ENCODE measurements at places on chromosomes 5 and 9.

- DNase-seq, result no peak
Observed at GRCh38 chr9:89841456-89841855, 236.6 kb downstream of the GADD45G start.

- no peak for DNase-seq
Observed at GRCh38 chr5:14503017-14503680, 78.4 kb upstream of the OTULINL start.

DNA sequence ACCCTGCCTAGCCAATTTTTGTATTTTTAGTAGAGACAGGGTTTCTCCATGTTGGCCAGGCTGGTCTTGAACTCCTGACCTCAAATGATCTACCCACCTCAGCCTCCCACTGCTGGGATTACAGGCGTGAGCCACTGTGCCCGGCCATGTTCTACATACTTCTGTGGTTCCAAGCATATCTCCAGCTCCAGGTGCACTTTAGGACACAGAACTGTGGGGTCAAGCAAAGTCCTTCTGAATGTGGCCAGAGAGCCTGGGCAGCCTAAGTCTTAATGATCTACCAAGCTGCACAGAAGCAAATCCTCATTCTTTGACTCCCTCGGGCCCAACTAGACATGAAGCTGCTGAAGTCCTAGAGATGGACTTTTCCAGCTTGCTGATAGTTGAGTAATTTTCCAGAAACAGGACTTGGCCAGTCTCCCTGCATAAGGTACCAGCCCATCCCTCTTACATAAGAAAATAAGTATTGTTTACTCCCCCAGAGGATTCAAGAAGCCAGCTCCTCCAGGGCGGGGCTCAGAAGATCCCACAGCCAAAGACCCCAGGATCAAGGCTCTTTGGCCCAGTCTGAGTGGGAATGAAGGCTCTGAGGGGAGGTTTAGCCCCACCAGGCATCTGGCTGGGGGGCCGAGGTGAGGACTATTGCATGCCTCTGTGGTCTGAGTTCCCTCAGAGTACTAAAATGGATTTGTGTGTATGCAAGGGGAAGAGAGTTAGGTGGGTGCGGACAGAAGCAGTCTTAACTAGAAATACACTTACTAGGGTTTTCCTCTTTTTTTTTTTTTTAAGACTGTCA is 8.7 kb downstream of the CLTB start:
- DNase-seq, result no peak

- no peak for DNase-seq
Observed at GRCh38 chr5:61600945-61601511, 269.0 kb downstream of the ZSWIM6 start.

DNA sequence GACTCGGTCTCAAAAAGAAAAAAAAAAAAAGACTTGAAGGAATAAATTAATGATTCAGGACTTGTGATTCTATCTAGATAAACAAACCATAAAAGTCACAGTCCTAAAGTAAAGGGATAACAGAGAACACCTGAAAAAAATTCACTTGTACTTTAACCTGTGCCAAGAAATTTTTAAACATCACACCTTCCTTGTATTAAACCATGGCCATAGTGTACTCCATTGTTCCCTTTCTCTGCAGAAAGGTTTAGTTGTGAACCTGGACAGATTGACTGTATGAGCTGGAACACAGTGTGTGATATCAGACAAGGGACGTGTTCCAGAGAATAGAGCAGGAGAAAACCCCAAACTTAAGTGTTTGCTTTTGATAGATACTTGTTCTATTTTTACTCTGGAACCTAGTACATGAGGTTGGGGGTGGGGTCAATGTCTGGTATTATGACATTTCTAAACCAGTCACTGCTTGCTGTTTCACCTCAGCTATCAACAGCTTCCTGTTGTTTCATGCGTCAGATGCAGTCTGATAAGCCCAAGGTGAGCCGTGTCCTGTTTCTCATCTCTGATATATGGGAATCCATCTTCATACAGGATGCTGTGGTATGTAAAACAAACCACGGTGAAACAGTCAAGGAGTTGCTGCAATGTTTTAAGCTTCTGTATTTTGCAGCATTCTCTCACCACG is 62.5 kb upstream of the ITGA1 start:
- no peak for DNase-seq

DNA sequence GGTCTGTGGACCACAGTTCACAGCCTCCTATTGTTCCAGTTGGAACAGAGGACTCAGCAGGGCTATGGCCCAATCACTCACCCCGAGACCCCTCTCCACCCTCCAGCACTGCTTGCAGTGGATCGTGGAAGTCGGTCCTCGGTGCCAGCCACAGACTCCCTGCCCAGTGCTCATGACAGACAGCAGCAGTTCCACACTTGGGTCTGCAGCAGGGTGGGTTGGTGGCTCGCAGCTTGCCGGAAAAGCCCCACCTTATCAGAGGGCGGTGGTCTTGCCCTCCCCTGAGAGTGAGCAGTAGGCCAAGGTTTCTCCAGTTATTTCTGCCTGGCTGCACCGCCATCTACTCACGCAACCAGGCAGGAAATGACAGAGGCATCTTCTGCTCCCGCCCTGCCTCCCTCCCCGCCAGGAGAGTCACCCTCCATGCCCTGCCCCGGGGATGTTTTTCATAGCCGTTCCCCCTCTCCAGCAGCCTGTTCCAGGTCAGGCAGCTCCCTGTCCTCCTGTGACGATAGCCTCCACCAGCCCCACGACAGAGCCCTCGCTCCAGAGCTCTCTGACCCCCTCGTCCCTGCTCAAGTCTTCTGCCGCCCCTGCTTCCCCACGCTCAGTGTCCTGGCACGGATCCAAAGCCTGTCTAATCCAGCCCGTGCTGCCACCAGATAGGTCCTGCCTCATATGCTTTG is 34.5 kb downstream of the UNC5A start:
- no peak for DNase-seq

DNA sequence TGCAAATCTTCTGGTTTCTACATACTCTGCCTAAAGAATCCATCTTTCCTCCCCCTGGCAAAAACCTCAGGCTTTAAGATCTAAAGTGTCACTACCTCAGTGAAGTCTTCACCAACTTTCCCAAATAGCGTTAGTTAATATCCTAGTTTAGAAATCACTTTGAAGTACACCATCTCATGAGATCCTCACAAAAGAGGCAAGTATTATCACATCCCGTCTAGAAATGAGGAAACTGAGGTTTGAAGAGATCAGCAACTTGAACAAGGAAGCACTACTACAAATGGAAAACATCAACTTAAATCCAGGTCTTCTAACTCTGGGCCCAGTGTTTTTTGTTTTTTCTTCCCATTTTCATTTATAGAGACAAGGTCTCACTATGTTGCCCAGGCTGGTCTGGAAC is 4.6 kb downstream of the AP3B1 start:
- no peak for DNase-seq

- no peak for DNase-seq
Observed at GRCh38 chr5:93454896-93455295, 126.1 kb downstream of the NR2F1-AS1 start.

DNA sequence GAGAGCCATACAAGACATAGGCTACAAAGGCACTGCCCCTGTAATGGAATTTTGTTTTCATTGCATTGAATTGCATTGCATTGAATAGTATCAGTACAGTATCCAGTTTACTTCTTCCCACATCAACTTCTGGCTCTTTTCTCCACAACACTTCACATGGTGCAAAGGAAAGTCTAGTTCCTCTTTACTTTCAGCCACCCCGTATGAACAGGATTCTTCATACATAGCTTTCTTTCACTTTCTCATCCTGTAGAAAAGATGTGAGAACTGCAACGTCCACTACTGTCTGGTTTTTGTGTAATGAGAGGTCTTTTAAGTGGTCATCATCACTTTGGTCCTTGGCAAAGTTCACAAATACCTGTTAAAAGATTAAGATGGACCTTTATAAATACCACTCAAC is 20.2 kb downstream of the NIPSNAP3B start:
- DNase-seq, result no peak

- peak; percentile 38 for DNase-seq
Observed at GRCh38 chr5:151684690-151685361, 1.9 kb downstream of the SPARC start.

DNA sequence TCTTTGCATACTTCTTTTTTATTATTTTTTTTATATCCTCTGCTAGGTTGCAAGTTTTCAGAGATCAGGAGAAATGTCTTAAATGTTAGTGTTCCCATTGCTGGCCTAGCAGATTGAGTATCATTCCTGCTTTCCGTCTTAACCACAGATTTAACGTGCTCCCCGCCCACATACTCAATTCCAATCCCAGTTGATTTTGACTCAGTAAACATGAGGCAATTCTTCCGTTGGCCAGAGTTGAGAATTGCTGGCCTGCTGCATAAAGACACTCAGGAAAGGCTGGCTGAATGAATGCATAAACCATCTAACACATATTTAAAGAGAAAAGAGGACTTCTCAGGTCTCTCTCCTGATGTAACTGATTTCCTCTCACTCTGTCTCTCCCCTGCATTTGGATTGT is 46.8 kb upstream of the PLPP6 start:
- DNase-seq, result no peak

GRCh38 chr9:105295201-105295550 is 50.7 kb downstream of the SLC44A1 start:
- DNase-seq, result no peak

GRCh38 chr5:75005561-75005960 is 46.8 kb downstream of the GCNT4 start:
- DNase-seq, result no peak
